ENCODE measurements at places on chromosomes 5 and 9. TPM values are rescaled to one million over a fixed set of nuclear protein-coding genes. Genes with fewer than 3 reads are reported as not detected.
A peak's percentile ranks its signal among the peaks of the same experiment; 100 is the strongest.

Gene SH3TC2
- total RNA-seq: 1.6 TPM

GRCh38 chr9:69325409-69326212, 596 bp downstream of the ENTREP1 start:
- peak; percentile 16 for DNase-seq

DNA sequence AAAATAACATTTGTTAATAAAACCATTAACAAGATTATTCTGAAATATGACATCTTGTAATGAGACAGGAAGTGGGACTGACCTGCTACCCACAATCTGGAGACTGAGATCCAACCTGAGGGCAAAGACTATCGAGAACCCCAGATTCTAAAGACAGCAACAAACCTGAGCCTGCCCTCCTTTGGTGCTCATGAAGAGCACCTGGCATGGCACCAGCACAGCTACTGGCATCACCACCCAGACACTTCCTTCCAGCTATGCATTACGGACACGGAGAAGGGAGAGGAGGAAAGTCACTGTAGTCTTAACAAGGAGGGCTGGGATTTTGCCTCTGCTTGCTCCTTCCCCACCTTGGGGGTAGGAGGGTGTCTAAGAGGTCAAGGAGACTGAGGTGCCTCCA, 105.5 kb downstream of the AUH start:
- no peak for DNase-seq

GRCh38 chr9:73549991-73550390, 398.3 kb downstream of the ANXA1 start:
- DNase-seq: no peak

Gene LCN1
- total RNA-seq: not detected

DNA sequence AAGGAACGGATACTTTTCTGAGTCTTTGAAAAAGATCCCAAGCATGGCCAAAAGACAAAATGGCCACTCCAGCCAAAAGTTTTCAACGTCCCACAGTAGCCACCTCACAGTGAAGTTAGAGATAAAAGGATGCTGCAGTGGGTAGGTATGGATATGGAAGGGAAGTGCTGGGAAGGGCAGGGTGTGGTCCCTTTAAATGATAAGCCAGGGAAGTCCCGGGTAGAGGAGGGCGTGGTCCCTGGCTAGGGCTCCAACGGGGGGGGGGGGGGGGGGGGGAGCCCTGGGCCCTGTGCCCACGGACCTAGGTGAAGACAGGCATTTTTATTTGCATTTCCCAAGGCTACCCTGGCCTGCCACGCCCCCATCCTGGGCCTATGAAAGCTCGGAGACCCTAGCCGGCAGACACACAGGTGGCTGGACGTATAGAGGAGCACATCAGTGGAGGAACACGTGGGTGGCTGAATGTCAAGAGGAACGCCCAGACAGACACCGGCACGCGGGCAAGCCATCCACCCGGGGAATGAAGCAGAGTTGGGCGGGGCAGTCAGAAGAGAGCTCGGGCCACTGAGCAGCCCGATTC, 306.7 kb downstream of the NFIB start:
- no peak for DNase-seq

Gene C5orf47
- not detected for total RNA-seq

Gene PLAC8L1
- total RNA-seq: not detected

DNA sequence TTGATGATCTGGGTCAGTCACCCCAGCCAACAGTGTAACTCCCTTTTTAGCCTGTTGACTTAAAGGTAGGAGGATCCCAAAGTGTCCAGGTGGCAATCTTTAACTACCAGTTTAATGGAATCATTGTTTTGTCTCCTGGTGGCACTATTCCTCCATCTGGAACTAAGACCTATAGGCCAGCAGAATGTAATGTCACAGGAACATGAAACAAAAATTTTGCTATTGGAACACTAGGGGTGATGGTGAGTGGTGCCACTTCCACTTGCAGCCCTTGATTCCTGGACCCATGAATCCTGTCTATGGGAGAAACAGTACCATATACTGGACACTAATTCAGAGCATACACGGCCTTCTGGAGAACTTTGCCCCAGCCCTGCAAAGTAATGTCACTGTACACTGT, 219.5 kb upstream of the RASA1 start:
- DNase-seq: no peak

DNA sequence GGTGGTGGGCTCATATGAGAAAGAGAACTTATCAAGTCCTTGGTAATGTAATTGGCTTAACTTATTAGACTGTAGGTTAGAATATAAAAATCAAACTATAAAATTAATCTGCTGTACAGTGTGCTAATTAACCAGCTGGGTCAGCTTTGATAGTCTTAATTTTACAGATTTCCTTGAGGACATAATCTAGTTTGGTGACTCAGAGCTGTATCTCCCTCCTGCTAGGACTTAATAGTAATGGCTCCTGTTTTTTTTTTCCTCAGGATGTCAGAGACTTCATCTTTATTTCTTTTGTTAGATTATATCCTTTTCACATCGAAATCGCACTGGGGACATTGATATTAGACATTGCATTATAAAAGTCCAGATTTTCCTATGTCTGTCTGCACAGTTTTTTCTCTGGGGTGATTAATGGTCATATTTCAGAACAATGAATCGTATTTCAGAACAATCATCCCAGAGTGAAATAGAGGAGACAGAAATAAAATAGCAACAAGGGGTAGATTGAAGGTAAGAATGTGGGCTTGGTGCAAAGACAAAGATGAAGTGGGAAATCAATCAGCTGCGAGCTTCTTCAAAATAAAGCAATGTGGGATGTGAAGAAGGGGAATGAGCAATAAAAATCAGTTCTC, 346.4 kb upstream of the RIOK2 start:
- DNase-seq: no peak

DNA sequence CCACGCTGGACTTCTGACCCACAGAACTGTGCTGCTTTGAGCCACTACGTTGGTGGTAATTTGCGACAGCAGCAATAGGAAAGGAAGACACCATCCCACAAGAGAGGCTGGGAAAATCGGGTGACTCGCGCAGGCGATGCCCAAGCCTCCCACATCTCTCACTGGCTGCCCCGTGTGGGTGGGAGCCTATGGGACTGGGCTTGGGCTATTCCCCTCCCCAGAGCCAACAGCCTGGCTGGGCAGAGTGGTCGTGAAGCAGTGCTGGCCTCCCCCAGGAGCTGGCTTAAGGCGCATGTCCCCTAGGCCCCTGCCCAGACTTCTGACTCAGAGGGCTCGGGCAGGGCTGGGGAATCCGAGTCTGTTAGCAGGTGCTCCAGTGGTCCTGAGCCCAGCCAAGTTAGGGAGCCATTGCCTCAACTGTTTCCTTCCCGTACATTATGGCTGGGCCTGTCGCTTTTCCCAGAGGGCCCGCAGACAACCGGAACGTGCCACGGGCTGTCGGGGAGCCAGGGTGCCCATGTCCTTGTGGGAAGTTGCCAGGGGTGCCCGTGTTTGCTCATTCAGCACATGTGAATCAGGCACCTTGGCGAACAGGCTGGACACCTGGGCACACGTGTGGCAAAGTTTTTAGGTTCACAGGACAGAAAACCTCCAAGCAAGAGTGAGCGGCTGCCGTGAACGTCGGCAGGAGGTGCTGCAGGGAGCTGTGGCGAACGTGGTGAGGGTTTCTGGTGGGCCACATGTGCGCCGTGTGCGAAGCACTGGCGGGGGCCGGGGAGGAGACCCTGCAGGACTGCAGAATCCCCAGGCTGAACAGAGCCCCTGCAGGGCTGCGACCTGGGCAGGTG, 7.0 kb upstream of the RASGEF1C start:
- no peak for DNase-seq

Gene C5orf58
- not detected for total RNA-seq
